Activated CD8-positive, alpha-beta memory T cell treated with anti-CD3 and anti-CD28 coated beads, Interleukin-2, amount 50 U/mL, for 4 hours (primary cell): ENCODE measurements at places on chromosomes 11 and 22.

DNA sequence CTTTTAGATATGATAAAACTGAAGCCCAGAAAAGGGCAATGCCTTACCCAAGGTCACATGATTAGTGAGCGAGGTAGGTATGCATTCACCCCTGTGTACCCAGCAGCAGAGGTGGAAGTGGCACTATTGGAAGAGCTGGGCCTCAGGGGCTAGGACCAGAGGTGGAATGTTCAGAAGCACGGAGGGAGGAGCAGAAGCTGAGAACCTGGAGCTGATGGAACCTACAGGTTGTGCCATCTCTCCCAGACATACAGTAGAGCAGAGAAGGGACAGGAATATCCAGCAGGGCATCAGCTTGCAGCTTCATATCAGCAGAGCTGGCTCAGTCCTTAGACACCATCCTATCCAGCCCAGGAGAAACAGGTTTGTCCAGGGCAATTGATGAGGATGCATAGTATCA lies 14.6 kb upstream of the FCHSD2 start:
- no peak for DNase-seq

- DNase-seq: no peak
Measured at GRCh38 chr22:49577168-49578060, 250.3 kb downstream of the BRD1 start.

GRCh38 chr11:64539239-64539638 lies 51.8 kb upstream of the SLC22A12 start:
- DNase-seq: no peak

DNA sequence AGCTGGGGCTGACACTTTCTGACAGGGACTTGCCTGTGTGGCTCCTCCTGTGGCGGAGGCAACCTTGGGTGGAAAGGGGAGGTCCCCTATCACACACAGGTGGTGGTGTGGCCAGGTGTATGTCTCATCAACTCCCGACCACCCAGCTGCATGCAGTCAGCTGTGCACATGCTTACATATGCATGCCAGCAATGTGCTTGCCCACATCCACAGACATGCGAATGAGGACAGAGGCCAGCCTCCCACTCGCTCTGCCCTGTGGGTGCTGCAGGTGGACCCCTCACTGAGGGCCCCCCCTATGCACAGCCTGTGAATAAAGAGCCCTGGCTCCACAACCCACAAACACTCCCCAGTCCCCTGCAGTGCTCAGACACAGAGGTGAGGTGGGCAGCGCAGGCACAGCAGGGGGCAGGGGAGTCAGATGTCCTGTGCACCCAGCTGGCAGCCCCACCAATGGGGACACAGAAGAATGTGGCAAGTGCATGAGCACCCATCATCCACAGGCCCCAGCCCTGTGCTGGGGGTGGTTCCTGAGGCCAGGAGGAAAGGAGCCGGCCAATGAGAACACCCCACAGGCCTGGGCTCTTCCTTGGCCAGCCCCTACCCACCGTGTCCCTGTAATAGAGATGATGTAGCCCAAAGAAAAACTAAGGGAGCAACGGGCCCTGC lies 9.5 kb downstream of the GNB1L start:
- no peak for DNase-seq

- peak; percentile 25 for DNase-seq
Measured at GRCh38 chr11:125874556-125875124, 12.8 kb upstream of the HYLS1 start.

- DNase-seq: no peak
Measured at GRCh38 chr11:19845626-19846025, 133.0 kb downstream of the NAV2 start.

GRCh38 chr11:94656968-94657367 lies 89.8 kb downstream of the PIWIL4 start:
- DNase-seq: no peak

DNA sequence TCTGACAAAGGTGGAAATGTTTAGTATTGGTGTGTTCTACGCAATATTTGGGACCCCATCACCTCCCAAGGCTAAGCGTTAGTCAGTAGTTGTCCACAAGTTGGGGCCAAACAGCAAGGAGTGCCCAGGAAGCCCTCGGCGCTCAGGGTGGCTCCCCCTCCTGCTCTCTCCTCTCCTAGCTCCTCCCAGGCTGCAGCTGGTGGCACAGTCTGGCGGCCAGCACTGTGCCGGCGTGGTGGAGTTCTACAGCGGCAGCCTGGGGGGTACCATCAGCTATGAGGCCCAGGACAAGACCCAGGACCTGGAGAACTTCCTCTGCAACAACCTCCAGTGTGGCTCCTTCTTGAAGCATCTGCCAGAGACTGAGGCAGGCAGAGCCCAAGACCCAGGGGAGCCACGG lies 16.8 kb downstream of the CD5 start:
- no peak for DNase-seq

GRCh38 chr11:21630934-21631478 lies 561.9 kb upstream of the ANO5 start:
- DNase-seq: no peak

GRCh38 chr11:107590460-107591377 lies at the start of gene ELMOD1:
Gene ELMOD1, plus strand, starts transcription at chr11:107591147. Its CDS starts 27,043 bp downstream, at chr11:107618190.
- DNase-seq: peak; percentile 37

GRCh38 chr22:32572741-32573500 lies 98.3 kb downstream of the FBXO7 start:
- DNase-seq: no peak

DNA sequence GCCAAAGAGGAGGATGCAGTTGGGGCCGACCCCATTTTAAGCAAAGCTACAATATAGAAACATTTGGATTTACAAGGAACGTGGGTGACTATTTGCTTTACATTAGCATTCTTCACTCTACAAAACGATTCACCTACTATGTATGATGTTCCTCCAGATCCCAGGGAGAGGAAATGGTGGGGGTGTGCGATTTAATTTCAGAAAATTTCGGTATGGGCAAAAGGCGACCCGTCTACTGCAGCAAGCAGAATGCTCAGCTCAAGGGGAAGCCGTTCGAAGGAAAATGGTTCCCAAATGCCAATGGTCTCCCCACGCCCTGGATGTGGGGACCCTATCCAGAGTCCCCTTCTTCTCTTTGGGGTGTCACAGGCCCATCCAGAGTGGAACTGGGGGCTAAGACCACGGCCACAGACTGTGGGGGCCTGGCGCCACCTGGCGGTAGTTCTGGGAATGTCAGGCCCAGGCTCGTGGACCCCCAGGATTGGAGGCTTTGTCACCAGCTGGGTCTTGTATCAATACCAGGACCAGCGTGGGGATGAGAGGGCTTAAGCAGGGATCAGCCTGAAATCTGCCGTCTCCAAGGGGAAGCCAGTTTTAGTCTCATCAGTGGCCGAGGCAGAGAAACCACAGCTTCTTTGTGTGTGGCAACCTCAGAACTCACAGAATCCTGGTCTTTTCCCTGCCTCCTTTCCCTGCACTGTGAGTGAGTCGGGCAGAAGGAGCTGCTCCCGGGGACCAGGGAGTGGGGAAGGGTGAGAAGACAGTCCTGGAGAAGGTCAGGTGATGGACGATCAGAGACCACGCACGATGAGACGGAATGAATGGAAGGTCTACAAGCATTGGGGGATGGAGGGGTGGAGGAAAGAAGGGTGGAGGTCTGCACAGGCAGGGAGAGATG lies 8.4 kb downstream of the LRRC10B start:
- DNase-seq: peak; percentile 73

- no peak for DNase-seq
Measured at GRCh38 chr11:63534895-63535461, 1.6 kb upstream of the PLAAT4 start.
